ENCODE measurements at places on chromosomes 1 and 21.

GRCh38 chr1:151213560-151213959, 15.2 kb downstream of the PIP5K1A start:
- no peak for DNase-seq

GRCh38 chr1:110196917-110197765, 13.0 kb upstream of the KCNC4 start:
- DNase-seq: peak; percentile 69

DNA sequence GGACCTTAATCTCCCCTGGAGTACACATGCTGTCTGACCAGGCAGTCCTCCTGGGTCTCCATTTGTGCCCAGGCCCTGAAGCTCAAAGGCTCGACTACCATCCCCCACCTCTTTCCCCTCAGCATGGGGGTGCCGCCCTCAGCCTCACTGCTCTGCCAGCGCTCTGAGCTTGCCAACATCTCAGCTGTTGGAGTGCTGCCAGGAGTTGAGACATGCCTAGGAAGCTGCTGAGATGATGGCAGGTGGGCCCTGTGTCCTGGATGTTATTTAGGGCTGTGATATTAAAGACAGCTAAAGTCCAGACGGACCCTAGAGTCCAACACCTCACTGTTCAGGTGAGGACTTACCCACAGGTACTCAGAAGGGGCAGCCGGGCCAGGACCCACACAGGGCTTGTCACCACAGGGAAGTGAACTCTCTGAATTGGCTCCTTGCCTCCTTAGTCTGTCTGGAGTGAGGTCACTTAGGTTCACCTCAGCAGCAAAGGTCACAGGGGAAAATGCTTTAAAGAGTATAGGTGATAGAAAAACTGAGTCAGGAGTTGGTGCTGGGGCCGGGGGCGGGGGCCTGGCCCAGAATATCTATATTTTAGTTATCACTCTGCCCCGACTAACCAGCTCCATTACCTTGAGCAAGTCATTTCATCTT, 19.7 kb upstream of the KCNC4 start:
- no peak for DNase-seq

- peak; percentile 66 for DNase-seq
These were observed 8.4 kb upstream of the IKBKE start for GRCh38 chr1:206461602-206462455.

DNA sequence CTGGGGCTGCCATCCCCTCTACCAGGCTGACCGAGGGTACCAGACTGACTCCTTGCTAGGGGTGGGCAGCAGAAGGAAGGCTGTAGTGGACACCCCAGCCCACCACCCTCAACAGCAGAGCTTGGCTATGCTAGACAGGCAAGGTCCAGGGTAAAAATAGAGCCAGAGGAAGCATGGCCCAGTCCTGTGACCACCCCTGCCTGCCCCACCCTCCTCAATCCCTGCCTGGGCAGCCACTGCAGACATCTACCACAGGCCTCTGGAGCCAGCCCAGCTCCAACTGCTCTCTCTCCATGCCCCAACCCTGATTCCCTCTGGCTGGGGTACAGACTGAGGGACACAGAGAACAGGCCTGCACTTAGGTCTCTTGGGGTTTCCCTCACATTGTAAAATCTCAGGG, 1.7 kb downstream of the S100A1 start:
- DNase-seq: no peak

DNA sequence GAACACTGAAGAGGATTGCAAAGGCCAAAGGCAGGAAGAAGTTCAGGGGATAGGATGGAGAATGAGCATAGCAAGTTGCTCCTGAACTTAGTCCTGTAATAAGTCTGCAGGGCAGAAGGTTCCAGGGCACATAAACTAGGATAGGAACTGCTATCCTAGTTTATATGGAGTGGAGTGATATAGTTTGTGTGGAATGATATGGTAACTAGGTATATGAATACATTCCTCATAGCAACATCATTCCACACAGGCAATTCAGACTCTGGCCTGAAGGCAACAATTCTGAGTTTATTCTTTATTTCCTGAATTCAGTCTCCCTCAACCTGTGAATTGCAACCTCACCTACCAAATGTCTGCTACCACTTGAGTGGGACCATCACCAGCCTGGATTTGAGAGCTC, 154.9 kb upstream of the GREM2 start:
- DNase-seq: no peak

DNA sequence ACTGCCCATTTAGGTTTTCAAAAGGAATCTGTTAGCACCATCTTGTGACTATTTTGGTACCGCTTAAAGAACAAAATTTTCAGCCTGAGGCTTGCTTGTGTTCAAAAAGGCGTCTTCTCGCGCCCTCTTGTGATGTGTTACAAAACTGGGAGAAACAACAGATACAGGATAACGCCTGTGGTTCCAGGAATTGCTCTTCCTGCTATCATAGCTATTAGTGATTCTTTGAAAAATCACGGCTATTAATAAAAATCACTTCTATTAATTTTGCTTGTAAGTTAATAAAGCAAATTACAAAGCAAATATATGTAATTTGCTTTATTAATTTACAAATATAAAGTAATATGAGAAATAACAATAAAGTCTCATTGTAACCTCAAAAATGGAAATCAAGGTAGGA, 82.2 kb upstream of the ABCD3 start:
- DNase-seq: peak; percentile 56

GRCh38 chr1:43509007-43509739, 21.5 kb upstream of the PTPRF start:
- DNase-seq: no peak

GRCh38 chr1:115377411-115377810, 39.4 kb upstream of the NGF start:
- no peak for DNase-seq

DNA sequence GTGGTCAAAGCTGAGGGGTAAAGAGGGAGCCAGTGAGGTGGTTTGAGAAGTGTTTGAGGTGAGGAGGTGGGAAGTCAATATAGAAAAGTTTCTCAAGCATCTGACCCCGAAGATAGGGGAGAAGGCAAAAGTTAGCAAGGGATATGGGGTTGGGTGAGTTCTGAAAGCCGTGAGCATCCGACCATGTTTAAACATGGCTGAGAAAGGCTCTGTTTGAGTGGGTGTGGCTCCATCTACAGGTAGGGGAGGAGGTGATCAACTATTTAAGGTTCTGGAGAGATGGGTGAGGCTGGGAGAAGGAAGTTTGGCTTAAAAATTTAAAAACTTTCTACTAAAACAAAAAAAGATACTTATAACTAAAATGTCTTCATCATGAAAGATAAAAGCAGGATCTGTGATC, 273.8 kb downstream of the KCNJ6 start:
- DNase-seq: no peak

- DNase-seq: no peak
These were observed 2.1 kb upstream of the WASF2 start for GRCh38 chr1:27491748-27492700.

GRCh38 chr21:46527801-46528200, 69.1 kb downstream of the DIP2A start:
- no peak for DNase-seq

GRCh38 chr1:236016782-236017400, 48.0 kb downstream of the NID1 start:
- DNase-seq: no peak

- no peak for DNase-seq
These were observed 82.9 kb downstream of the PCBP3 start for GRCh38 chr21:45726438-45726837.

DNA sequence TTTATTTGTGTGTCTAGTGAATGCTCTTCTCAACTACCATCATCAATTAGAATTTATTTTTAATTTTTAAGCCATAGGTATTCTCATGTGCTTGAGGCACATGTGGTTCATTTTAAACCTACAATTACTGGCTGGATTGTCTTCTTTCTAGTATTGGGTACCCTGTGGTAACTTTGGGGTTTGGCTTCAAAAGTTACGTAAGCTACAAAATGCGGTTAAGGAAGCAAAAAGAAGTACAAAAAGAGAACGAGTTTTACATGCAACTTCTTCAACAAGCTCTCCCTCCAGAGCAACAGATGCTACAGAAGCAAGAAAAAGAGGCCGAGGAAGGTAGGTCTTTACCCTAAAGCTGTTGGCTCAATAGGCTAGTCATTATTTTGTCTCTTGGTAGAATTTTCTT, 25.8 kb downstream of the MACO1 start:
- DNase-seq: no peak

- DNase-seq: no peak
These were observed 108.7 kb upstream of the ACTRT2 start for GRCh38 chr1:2912424-2913061.

DNA sequence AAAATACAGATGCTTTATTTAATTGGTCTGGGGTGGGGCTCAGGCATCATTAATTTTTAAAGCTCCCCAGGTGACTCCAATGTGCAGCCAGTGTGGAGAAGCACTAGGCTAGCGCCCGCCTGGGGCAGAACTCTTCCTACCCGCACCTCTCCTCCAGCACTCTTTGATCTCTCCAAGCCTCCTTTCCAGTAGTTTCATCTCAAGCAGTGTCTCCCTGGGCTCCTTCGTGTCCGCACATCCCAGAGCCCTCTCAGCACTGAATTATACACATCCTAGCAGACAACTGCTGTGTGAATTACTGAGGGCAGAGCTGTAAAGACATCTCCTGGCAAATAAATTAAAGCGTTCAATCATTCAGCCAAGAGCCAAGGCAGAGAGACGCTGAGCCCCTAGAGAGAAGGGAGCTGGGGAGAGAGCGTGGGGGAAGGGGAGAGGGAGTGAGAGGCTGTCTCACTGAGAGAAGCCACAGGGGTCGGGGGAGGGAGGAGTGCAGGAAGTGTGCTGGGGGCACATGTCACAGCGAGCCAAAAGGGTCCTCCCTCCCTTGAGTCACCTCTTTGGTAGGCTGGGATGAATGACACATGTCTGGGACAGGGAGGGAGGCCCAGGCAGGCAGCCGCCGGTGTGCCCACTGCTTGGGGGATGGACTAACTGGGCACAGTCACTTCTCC, 21.0 kb upstream of the PARP1 start:
- DNase-seq: peak; percentile 45

DNA sequence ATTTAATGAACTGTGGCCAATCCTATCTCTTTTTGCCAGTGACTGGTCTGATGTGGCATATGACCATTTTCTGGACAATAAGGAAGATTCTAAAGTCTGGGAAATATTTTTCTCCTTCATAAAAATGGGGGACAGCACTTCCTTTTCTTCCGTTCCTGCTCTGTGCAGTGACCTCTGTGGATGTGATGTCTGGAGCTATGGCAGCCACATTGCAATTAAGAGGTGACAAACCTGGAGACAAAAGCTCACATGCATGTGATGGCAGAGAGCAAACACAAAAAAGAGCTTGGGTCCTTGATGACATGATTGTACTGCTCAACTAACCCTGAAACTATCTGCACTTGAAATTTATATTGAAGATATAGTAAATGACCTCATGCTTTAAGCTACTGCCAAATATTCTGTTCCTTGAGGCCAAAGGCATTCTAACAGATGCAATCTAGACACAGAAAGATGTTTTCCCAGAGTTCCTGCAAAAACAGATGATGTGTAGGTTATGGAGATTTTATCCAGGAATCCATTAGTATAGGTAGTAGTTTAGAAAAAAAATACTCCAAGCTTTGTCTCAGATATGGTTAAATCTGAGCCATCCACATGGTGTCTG, 2.2 kb upstream of the MAGI3 start:
- DNase-seq: no peak

DNA sequence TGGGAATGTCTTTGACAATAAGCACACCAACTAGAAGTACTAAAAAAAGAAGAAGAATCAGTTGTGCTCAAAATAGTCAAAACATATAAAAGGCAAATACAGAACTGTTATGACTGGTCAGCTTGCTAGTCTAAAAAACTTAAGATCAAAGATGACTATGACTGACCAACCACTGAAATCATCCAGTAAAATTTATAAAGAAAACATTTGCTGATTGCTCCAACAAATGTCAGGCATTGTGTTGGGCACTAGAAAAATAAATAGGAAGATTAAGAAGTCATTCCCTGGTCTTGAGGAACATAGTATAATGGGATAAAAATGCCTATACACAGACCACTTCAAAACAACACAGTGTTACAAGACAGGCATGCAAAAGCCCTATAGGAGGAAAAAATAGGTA, 9.3 kb upstream of the ANGPTL3 start:
- DNase-seq: no peak

GRCh38 chr1:54791880-54792522, 9.1 kb downstream of the TTC22 start:
- no peak for DNase-seq

DNA sequence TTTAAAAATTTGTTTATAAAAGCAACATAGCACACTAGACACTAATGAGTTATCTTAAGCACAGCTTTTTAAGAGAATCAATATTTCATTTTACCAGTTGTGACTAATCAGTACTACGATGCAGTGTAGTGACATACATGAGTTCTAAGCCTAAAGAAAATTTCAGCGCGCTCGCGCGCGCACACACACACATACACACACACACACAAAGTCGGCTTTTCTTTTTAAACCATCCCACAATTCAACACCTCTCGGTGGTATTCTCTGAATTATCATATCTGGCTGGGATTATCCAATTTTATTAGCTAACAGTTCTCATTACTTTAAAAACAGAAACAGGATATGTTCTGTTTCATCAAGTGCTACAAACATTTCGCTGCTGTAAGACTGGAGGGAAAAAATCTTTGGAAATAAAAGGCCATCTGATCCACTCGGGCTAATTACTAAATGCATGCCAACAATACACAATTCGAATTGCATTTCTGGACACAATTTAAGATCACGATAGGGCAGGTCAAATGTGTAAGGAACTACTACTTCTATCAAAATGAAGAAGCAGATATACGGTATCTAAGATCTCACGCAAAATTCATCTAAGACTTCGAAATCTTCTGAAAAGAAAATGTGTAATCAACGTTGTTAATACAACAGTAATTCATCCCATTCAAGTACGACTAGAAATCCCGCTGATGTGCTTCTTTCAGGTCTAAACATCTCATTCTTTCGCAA, 1.2 kb downstream of the TUT4 start:
- DNase-seq: no peak

DNA sequence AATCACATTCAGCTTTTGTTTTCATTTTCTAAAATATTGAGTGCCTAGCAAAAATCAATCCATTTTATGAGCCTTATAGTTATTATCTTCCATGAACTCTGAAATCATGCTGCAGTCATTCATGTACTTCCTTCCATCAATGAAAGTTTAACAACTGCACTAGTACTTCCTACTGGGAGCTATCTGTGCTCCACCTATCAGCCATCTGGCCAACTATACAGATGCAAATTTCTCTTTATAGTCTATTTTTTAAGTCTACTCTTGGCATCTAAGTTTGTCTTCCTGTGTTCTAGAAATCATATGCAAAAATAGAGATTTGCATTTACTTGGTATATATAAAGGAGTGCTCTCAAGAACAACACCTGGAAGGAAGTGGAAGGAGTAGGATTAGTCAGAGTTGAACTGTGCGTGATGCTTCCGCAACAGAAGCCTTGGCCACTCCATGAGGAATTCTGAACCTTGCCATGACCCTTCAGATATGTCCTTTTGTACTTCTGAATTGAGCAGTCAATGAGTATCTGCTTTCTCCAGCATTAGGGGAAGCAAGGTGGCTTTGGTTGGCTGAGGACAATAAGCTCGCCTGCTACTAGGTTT, 403.2 kb upstream of the ADAMTS5 start:
- DNase-seq: no peak

- no peak for DNase-seq
These were observed 96.5 kb downstream of the SMYD2 start for GRCh38 chr1:214377485-214377884.

- no peak for DNase-seq
These were observed 64.3 kb upstream of the MORC3 start for GRCh38 chr21:36255663-36256062.

GRCh38 chr1:239061770-239062169, 324.6 kb upstream of the CHRM3 start:
- no peak for DNase-seq
